AG08396 (cell line): ENCODE measurements at places on chromosomes 16 and 17.

- no peak for DNase-seq
These were observed 21.3 kb upstream of the MRPS23 start for GRCh38 chr17:57871155-57871554.

GRCh38 chr16:49681217-49681883 lies 174.6 kb downstream of the ZNF423 start:
- no peak for DNase-seq

- no peak for DNase-seq
These were observed 264.4 kb upstream of the MON1B start for GRCh38 chr16:76926595-76926994.

DNA sequence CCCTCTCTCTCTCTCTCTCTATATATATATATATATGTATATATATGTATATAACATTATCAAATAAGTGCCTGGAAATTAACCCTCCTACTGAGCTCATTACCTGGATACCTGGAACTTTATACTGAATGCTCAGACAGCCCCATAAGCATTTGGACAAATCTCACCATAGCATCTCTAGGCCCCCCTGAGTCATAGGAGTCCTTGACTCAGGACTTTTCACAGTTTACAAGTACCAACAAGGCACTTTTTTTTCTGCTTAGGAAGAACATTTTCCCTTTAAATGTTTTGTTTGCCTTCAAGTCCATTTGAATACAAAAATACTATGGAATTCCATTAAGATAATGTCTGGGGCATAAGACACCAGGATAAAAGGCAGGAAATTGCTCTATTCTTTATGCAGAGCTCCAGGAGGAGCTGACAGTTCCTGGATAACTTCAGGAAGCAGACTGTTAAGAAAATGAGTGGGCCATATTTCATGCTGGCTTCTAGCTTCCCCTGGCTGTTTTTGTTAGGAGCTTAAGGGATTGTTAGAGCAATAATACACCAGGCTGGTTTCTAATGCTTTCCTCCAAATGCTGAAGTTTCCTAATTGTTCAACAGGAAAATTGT lies 171.7 kb upstream of the ASIC2 start:
- no peak for DNase-seq

GRCh38 chr17:9702914-9703780 lies 57.8 kb downstream of the USP43 start:
- no peak for DNase-seq

DNA sequence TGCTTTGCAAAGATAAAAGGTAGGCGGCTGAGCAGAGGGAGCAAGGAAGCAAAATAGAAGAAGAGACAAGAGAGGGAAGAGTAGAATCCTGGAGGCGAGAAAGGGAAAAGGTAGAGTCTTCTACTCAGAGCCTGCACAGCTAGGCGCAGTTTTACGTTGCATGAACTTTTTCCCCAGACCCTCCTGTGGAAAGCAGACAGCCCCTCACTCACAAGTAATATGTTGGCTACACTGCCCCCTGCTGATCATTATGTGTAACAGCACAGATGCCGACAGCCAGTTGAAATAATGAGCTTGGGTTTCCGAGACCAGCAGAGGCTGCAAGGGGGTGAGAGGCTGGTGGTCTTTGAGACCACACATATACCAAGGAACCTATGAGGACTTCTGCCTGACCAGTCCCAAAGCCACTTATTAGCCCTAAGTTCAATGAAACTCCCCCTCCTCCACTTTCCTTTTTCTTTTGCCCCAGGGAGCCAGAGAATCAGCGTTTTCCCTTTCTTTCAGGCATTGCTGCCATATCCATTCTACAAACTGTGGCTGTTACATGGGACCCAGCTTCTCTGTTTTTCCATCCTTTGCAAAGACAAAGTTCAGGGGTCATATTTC lies 22.5 kb upstream of the CMTR2 start:
- peak; percentile 29 for DNase-seq

GRCh38 chr17:28065706-28066105 lies 23.2 kb downstream of the NLK start:
- no peak for DNase-seq

GRCh38 chr17:49845321-49845720 lies 2.5 kb downstream of the TAC4 start:
- no peak for DNase-seq

GRCh38 chr16:27315333-27316037 lies 1.7 kb downstream of the IL4R start:
- no peak for DNase-seq

GRCh38 chr16:61575617-61576016 lies 460.6 kb downstream of the CDH8 start:
- DNase-seq = no peak

- peak; percentile 56 for DNase-seq
These were observed 21.6 kb downstream of the VASN start for GRCh38 chr16:4393240-4393600.

DNA sequence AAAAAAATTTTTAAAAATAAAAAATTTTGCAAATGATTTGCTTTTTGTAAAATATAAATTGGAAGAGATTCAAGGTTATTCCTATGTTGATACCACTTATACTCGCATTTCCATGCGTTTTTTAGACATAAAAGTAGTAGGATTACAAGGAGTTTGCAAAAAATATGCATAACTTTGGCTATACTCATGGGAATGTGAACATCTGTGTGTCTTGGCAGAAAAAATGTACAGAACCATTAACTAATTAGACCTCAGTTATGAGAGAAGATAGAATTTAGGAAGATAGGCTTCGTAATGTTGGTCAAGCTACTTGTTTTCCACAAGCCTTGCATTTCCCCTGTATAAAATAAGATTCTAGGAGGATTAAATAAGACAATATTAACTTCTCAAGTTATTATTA lies 61.1 kb upstream of the VPS4A start:
- no peak for DNase-seq

- peak; percentile 75 for DNase-seq
These were observed 13.4 kb downstream of the RTN4RL1 start for GRCh38 chr17:2011411-2012371.

- no peak for DNase-seq
These were observed 67.0 kb downstream of the RAP1GAP2 start for GRCh38 chr17:2863204-2863603.

DNA sequence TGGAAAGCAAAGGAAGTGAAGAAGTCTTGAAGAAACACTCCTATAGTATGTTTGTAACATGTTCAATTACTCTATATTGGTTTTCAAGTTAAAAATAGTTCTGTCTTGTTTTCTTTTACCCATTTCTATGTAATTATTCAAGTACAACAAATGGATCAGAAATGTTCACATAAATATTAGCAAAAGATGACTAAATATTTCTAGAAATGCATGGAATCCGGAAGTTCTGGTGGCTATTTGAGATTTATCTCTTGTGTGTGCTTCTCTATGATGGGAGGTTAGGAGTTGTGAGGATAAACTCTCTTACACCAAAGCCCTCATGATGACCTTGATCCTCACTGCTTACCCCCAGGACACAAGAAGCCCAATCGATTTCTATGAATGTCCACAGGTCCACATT lies 237.5 kb downstream of the CDH8 start:
- no peak for DNase-seq

GRCh38 chr17:63476854-63477479 lies at the start of gene ACE:
ACE (plus strand) TSS chr17:63477061; CDS start chr17:63477095, 34 bp downstream.
- peak; percentile 64 for DNase-seq

DNA sequence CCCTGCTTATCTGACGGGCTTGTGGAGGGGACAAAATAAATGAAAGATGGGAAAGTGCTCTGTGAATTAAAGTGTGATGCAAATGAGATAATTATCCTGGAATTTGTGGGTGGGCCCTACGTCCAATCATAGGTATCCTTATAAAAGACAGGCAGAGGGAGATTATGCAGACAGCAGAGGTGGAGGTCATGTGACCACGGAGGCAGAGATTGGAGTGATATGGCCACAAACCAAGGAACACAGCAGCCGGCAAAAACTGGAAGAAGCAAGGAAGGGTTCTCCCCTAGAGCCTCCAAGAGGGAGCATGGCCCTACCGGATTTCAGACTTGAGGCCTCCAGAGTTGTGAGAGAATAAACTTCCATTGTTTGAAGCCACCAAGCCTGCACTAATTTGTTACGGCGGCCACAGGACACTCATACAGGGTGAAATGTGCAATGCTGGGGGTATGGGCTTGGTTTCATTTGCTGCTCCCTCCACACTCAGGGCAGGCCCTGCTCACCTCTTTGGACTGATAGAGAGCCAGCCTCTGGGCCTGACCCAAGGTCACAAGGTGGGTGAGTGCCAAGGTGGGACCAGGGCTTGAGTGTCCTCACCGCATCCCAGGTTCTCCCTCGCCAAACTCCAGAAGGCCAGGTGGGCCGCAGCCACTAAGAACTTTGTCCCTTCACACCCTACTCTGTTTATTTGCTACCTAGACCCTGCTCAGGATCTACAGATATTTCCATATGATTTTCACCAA lies 149.6 kb upstream of the TNRC6C start:
- DNase-seq = no peak

DNA sequence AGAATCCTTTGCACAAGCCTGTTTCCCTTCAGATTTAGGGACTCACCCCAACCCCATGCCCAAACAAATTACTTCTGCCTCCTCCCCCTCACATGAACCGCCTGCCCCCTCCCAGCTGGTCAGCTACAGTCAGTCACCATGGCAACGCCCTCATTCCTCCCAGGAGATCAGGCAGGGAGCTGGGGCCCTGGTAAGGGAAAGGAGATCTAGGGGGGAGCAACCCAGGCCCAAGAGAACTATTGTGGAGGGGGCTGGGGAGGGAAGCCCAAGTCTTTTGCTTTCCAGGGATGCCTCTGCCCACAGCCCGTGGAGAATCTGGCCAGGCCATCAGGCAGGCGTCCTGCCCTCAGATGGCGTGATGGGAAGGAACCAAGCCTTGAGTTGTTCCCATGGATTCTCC lies 2.8 kb downstream of the FAM171A2 start:
- DNase-seq = peak; percentile 73

- DNase-seq = no peak
These were observed 4.7 kb upstream of the CHMP6 start for GRCh38 chr17:80986816-80987475.

- DNase-seq = no peak
These were observed 8.6 kb upstream of the LASP1NB start for GRCh38 chr17:38916771-38917170.

GRCh38 chr16:30769379-30770089 lies 7.4 kb downstream of the RNF40 start:
- DNase-seq = no peak

DNA sequence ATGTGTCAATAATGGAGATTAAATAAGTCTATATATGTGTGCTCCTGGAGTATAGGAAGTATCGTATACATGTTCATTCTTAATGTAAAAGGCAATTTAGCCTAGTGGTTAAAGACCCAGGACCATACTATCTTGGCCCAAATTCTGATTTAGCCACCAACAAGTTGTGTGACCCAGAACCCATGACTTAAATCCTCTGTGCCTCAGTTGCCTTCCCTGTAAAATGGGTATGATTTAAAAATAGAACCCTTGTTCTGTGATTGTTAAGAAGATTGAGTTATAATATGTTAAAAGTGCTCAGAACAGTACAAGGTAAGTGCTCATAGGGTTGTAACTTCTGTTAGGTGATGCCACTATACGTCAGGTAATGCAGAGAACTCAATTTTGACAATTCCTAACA lies 18.8 kb upstream of the BLMH start:
- no peak for DNase-seq

- DNase-seq = no peak
These were observed 80.1 kb downstream of the CLEC16A start for GRCh38 chr16:11024333-11025053.

DNA sequence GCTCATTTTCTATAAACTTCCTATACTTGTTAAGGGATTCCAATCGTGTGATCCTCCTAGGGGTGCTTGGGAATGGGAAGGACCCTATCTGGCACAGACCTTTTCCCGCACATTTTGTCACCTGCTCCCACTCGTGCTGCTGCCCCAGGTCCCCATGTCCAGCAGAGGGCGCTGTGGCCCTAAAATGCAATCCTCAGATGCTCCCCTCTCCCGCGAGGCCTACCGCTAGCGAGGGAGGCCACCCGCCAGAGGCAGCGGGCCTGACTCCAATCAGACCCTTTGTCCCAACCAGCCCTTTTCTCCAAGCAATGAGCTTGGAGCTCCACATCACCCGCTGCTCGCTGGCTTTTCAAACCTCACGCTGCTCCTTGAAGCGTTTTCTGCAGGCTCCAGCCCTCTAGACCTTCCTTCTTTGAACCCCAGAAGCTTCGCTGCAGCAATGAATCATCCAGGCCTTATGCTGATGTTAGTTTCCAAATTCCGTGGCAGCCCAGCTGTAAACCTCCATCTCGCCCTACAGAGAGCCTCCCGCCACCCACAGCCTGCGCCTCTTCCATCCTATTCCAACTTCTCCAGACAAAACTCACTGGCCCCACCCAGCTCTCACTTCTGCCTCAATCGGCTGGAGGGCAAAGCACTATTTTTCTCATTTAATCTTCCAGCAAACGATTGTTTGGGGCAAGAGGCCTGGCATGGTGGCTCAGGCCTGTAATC lies 23.6 kb upstream of the FZD2 start:
- DNase-seq = peak; percentile 92

DNA sequence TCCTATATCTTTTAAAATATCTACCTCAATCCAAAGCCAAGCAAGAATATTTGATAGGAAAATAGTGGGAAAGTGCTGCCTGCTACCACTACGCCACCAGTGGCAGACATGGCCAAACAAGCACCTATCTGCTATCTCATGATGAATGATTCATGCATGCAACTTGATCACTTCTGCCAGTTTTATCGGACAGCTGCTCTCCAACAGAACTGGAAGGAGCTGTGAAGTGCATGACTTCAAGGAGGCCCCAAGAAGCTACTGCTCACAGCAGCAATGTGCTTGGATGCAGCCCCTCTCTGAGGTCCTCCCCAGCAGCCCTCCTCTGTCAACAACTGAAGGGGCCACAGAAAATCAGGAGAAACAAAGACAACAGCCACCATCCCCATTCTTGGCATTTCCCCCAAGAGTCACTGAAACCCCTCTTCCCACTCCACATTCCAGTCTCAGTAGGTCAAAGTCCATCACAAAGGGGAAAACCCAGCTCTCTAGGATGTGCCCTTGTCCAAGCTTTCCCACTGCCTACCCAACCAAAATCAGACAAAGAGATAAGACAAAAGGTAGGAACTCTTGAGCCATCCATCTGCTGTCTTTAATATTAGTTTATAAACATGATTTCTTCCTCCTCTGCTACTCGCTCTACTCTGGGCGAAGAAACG lies 215.3 kb downstream of the C16orf78 start:
- DNase-seq = no peak

DNA sequence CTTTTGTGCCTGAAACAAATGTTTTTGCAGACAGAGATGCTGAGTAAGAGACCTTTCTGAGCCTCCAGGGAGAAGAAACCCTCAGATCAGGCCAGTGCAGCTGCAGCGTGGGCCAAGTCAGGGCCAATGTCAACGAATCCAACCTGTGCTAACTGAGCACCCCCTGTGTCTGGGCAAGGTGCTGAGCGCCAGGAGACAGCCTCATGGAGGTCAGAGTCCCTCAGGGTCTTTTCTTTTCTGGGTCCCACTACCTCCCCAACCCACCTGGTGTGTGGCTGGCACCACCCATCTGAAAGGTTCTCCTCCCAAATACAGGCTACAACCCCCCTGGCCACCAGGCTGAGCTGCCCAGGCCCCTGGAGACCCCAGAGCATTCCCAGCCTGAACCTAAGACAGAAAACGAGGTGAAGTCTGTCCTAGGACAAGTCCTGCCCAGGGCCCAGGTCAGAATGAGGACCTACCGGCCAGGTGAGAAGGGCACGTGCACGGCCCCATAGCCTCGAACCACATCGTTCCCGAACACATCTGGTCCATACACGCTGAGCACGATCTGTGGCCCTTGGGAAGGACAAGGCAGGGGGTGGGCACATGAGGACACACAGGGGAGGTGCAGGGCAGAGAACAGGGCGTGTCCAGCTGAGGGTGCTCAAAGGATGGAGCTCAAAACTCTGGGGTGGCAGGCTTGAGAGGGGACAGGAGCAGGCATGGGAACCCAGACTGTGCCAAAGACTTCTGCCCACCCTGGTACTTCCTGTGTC lies 15.0 kb downstream of the B9D1 start:
- DNase-seq = no peak
